NCI-H1436 treated with DMSO at 0.1 percent for 48 hours (cell line): ENCODE measurements at places on chromosomes 7 and 10.

GRCh38 chr7:65265933-65266519 lies 107.6 kb upstream of the ZNF92 start:
- no peak for DNase-seq

GRCh38 chr7:81608748-81609382 lies 161.0 kb downstream of the HGF start:
- DNase-seq = no peak

GRCh38 chr7:20395511-20395910 lies 64.8 kb downstream of the ITGB8 start:
- DNase-seq = no peak

DNA sequence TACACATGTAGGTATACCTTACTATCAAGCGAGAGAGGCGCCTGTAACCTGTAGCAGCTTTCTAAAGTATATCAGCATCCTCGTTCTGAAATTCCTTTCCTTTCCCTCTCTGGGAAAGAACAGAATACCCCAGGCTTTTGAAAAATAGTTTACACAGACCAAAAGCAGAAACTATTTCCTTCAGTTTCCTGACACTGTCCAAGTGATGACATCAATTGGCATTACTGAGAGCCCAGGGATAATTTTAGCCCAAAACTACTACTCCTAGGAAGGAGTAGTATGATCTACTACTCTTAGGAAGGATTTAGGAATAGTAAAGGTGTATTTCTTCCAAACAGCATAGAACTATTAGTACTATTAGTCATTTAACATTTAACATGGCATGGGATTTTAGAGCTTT lies 6.0 kb downstream of the GNG11 start:
- DNase-seq = no peak

DNA sequence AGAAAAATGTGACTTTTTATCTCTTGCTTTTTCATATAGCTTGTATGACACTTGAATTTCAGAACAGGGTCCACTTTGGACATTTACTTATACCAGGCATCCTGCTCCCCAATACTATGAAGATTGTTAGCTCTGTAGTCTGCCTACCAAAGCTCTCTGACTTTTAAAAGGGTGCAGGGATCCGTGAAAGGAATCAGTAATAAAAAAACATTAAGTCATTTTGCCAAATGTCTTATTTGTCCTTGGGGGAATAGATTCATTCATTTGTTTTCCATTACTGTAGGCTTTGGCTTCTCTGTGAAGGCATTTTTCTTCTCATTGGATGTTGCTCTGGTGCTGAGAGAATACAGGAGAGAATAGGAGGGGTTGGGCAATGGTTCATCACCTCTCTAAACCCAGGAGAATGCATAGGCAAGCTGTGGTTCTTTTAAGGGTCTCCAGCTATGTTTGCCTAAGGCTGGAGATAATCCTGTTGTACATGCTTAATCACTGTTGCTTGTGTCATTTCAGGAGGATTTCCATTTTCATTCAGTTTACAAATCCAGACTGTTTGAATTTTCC lies 103.5 kb downstream of the SRI start:
- no peak for DNase-seq

- no peak for DNase-seq
These were observed 66.1 kb downstream of the STEAP1B start for GRCh38 chr7:22433710-22434460.

DNA sequence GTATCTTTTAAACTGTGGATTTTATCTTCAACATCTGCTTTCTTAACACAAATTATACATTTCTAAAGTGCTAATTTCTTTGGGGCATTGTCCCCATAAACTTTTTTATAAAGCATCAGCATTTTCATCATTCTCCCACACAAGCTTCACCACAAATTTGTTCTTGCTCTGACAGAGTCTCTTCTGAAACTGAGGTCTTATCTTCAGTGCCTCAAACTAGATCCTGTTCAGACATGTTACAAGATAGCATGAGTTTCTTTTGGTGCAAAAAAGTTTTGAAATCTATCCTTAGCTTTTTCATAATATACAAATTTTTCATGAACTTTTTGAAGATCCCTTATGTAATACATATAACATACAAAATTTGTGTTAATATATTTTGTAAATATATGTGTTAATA lies 346.6 kb downstream of the IPMK start:
- no peak for DNase-seq
